Mesothelial cell of epicardium (in vitro differentiated cells): ENCODE measurements at places on chromosomes 2 and 18. TPM values are rescaled to one million over a fixed set of nuclear protein-coding genes. Genes with fewer than 3 reads are reported as not detected.

GRCh38 chr2:206452750-206453149, 9.4 kb downstream of the ADAM23 start:
- no peak for DNase-seq

LHCGR gene
- 0.13 TPM in 1 of 3 replicates, not detected in the others for total RNA-seq

FOXI3 gene
- total RNA-seq: 0.24 to 0.40 TPM (median 0.27 TPM) in 3 replicates

- DNase-seq: no peak
These were observed 11.8 kb upstream of the KCMF1 start for GRCh38 chr2:84959095-84959565.

DNA sequence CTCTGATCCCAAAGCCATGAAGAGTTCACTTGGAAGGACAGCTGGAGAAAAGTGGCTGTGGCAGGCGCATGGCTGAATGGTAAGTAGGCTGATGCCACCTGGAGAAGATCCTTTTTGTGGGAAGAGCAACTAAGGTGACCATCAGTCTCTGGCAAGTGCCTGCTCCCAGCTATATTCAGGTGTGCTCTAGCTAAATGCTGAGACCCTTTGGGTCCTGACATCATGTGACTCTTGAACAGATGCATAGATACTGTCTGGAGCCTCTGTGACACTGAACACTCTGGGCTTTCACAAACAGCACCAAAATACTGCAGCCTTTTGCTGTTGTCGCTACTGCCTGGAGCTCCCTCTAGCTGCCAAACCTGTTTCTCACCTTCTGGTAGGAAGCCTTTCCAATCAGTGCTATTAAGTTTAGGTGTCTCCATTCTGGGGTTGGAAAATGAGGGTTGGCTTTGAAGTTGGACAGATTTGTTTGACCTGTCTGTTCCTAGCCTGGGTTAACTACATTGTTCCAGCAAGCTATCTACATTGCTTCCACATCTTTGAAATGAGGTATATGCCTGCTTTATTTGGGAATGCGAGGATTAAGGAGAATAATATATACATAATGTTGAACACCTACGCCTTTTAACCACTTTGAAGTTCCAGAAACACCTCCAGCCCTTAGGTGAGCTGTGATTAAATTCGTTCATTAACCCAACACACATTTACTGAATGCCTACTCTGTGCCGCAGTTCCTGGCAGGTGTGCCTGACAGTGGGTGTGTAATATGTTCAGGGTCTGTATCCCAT, 3.1 kb downstream of the EGR4 start:
- DNase-seq: no peak

NYAP2 gene
- not detected in 3 replicates for total RNA-seq
